OCI-LY7 (cell line): ENCODE measurements at places on chromosomes 1 and 21.

DNA sequence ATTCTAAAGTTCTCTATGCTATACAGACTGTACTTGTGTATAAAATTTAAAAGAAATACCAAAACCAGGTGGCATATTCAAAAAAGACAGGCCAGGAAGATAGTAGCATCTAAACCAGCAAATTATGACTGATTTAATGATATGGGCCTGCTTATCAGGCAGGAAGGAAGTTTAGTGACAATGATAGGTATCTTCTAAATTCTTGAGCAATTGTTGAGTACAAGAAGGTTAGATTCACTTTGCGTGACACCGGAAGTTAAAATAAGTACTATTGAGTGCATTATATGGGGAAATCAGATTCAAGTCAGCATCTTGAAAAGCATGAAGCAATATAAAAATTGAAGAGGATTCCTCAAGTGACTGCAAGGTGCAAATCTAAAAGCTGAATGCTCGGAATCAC is 186.8 kb upstream of the RGS18 start:
- no peak for DNase-seq

DNA sequence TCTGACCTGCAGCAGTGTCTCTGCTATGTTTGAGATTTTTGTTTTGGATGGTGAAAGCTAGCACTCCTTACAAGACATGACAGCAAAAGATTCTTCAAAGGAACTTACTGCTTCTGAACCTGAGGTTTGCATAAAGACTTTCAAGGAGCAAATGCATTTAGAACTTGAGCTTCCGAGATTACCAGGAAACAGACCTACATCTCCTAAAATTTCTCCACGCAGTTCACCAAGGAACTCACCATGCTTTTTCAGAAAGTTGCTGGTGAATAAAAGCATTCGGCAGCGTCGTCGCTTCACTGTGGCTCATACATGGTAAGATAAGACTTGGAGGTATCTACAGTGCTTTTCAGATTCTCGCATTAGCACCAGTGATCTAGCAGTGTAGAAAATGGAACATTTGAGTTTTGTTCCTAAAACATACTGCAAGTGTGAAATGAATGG is 200.2 kb downstream of the PDE4B start:
- DNase-seq = no peak

GRCh38 chr1:244296003-244296402 is 155.7 kb downstream of the ADSS2 start:
- no peak for DNase-seq

DNA sequence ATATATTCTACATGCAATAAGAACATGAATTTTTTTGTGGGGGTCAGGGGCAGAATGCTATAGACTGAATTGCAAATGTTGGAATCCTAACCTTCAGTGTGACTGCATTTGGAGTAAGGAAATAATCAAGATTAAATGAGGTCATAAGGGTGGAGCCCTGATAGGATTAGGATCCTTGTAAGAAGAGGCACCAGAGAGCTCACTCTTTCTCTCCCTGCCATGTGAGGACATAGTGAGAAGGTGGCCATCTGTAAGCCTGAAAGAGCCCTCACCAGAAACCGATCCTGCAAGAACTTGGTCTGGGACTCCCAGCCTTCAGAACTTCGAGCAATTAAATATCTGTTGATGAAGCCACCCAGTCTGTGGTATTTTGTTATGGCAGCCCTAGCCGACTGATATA is 70.3 kb upstream of the SOX13 start:
- no peak for DNase-seq

DNA sequence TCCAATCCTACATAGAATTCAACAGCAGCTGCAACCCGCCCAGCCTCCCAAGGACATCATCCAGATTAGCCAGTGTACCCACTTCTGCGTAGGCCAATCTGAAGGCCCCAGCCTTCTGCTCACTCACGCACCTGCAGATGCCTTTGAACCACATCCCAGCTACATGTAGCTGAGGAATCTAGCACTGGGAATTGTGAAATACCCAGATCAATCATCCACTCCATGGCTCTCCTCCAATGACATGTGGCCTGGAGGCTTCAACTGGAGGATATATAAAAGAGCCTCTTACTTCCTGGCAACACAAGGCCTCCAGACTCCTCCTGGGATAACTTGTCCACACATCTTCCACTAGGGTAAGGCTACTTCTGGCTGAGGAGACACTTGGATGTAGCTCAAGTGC is at the start of gene LCE6A:
TSS of gene LCE6A (plus strand) at position 301 of the 400 bp plus-strand sequence. CDS start 665 bp downstream, outside the sequence.
- DNase-seq = no peak

GRCh38 chr1:175808573-175808972 is 65.2 kb upstream of the TNR start:
- no peak for DNase-seq

DNA sequence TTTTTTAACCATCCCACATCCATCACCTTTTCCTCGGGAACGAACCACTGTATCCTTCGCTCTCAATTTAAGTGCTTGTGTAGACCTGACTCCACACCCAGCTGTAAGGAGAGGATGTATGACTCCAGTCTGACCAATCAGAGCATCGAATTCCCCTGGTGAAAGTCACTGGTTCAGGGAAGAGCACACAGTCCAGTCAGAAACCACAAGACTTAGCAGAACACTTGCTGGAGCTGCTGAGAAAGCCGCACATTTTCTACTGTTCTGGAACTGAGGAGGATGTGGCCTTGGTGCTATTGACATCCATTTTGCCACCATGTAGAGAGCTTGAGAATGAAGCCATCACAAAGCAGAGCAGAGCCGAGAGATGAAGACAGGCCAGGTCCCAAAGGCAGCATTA is 59.9 kb upstream of the CNN3 start:
- no peak for DNase-seq

- DNase-seq = no peak
Observed at GRCh38 chr1:68201546-68202238, 30.6 kb downstream of the WLS start.

- peak; percentile 46 for DNase-seq
Observed at GRCh38 chr1:41240781-41241353, 1.2 kb downstream of the SCMH1 start.

GRCh38 chr1:211741788-211742187 is 66.4 kb upstream of the NEK2 start:
- DNase-seq = no peak

DNA sequence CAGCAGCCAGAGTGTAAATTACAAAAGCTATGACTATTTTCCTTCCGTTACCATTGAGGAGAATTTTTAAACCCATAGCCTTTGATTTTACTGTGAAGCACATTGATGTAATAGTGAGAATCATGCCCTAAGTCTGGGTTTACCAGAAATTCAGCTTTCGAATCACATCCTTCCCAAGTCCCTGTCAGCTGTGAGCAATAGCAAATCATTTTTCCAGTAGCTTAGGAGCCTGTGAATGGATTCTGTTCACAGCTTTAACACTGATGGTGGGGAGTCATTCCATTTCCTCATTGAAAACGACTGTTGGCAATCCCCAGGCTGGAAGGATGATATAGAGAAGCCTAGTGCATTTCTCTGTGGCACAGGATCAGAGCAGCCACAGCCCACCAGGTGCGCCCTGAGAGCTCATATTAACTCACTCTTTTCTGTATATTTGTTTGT is 82.2 kb upstream of the C1orf105 start:
- DNase-seq = no peak

GRCh38 chr1:239930686-239931262 is 160.9 kb upstream of the FMN2 start:
- DNase-seq = no peak

DNA sequence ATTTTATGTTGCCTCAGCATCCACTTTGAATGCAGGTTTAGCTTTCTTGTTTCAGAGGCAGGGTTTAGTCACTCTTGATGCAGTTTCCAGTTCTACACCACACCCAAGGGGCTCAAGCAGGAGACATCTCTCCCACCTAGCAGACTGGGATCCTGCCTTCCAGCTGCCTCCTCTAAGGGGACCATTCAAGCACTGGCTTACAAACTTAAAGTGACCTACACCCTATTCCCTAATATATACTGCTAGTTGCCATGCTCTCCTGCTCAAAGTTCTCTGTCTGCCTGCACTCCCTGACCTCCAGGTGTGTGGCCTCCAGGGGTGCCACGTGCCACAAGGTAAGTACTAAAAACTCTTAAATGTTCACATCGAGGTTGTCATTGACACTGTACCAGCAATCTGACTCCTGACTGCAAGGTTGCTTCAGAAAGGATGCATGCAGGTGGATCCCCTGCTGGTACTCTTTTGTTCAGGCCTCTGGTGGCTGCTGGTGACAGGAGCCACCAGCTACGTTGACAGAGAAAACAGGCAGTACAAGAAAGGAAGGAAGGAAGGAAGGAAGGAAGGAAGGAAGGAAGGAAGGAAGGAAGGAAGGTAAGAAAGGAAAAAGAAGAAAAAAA is 185.9 kb downstream of the COQ8A start:
- no peak for DNase-seq

DNA sequence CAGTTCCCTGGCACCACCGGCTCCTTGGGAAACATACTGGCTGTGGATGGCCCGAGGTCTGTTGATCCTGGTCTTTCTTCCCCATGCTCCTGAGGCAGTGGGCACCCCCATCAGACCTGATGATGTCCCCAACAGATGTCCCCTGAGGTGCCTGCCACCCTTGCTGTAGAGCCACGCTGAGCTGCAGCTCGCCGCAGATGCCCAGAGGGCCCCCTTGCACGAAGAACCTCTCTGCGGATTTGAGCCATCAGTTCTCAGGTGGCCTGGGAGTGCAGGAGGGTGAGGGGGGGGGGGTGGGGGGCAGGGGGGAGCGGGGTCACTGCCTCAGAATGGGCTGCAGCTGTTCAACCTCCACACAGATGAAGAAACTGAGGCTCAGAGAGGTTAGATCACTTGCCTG is 60.9 kb downstream of the GLIS1 start:
- DNase-seq = no peak

GRCh38 chr1:66439031-66439740 is 94.8 kb upstream of the SGIP1 start:
- DNase-seq = peak; percentile 27

- no peak for DNase-seq
Observed at GRCh38 chr1:27018316-27018715, 5.7 kb upstream of the TENT5B start.

DNA sequence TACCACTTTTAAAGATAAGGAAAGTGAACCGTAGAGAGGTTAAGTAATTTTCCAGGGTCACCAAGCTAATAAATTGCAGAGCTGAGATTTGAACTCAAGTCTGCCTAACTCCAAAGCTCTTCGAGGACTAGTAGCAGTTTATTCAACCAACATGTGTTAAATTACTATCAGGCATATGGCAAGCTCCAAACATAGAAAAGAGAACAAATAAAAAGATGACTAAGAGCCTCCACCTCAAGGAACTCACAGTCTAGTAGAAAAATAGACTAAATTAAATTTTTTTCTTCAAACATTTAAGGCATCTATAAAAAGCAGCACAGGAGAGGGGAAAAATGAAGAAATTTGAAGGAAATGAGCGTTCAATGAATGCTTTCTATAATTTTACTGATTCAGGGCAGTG is 22.2 kb downstream of the SLC9C2 start:
- no peak for DNase-seq

- DNase-seq = peak; percentile 26
Observed at GRCh38 chr21:43842742-43843141, 22.3 kb upstream of the AGPAT3 start.

GRCh38 chr1:18200136-18200717 is 92.6 kb downstream of the IGSF21 start:
- no peak for DNase-seq

- no peak for DNase-seq
Observed at GRCh38 chr1:234709473-234710228, 99.7 kb upstream of the IRF2BP2 start.

- no peak for DNase-seq
Observed at GRCh38 chr1:207284209-207284897, 37.1 kb upstream of the CD55 start.

DNA sequence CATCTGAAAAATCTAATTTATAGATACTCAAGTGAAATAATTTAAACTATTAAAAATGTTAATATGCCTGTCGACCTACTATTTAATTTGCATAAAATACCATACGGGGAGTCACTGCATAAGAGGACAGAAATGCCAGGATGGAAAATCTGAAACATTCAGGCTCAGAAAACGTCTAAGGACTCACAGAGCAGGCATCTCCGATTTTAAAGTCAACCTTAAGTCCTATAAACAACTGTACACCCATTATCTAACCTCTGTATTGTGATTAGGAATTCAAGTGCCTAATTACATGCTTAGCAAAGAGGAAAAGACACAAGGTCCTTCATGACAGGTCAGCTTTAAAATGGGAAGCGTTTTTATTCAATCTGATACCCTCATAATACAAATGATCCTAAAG is 49.2 kb downstream of the ZBTB18 start:
- DNase-seq = no peak

DNA sequence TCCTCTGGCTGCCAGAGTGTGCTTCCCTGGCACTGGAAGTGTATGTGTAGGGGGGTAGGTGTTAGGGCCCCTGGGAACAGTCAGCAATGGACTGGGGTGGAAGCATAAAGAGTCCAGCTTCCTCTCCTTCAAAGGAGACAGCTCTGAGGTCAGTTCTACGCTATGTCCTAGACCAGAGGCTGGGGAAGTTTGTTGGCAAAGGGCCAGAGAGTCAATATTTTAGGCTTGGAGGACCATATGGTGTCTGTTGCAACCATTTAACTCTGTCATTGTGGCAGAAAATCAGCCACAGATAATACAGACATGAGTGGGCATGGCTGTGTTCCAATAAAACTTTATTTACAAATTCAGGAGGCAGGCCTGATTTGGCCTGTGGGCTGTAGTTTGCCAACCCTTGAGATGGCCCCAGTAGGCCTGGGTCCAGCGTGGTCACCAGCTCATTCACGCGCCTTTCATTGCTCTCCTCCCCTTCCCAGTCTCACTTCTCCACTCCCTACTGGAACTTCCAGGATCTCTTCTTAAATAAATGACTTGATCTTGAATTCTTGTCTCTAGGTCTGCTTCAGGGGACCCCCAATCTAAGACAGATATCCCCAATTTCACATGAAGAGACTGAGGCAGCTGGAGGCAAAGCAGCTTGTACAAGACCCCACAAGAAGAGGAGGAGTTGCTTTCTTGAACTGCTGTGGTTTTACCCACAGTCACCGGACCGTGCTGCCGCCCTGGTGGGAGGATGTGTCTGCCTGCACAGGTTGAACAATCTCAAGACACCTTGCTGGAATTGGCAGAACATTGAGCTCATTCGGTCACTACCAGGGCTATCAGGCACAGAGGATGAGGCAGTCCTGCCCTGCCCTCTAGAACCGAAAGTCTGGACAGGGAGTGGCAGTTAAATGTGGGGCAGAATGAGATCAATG is 162.4 kb upstream of the POU3F1 start:
- no peak for DNase-seq

GRCh38 chr1:9589144-9589718 is 520 bp downstream of the TMEM201 start:
- peak; percentile 51 for DNase-seq

- DNase-seq = no peak
Observed at GRCh38 chr1:145690587-145691558, 16.3 kb downstream of the PDZK1 start.

DNA sequence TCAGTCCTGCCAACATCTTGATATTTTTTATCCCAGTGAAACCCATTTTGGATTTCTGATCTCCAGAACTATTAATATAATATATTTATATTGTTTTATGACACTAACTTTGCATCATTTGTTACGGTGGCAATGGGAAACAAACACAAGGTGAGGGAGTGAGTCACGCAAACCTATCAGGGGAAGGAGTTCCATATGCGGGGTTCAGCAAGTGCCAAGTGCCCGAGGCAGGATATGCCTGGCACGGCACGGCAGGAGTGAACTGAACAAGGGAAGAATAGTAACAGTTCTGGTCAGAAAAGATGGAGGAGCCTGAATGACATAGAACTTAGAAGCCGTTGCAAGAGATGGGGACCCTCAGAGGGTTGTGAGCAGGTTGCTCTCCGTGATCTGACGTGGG is 7.7 kb upstream of the IL10RB start:
- no peak for DNase-seq
